ENCODE measurements at places on chromosomes 6 and 20. TPM values are rescaled to one million over a fixed set of nuclear protein-coding genes. Genes with fewer than 3 reads are reported as not detected.

Gene SCGN
- 1.7 TPM for total RNA-seq

Gene SSTR4
- not detected for total RNA-seq

Gene PDE7B
- 3.4 TPM for total RNA-seq

Gene DNAAF9
- total RNA-seq, result 51.9 TPM

DNA sequence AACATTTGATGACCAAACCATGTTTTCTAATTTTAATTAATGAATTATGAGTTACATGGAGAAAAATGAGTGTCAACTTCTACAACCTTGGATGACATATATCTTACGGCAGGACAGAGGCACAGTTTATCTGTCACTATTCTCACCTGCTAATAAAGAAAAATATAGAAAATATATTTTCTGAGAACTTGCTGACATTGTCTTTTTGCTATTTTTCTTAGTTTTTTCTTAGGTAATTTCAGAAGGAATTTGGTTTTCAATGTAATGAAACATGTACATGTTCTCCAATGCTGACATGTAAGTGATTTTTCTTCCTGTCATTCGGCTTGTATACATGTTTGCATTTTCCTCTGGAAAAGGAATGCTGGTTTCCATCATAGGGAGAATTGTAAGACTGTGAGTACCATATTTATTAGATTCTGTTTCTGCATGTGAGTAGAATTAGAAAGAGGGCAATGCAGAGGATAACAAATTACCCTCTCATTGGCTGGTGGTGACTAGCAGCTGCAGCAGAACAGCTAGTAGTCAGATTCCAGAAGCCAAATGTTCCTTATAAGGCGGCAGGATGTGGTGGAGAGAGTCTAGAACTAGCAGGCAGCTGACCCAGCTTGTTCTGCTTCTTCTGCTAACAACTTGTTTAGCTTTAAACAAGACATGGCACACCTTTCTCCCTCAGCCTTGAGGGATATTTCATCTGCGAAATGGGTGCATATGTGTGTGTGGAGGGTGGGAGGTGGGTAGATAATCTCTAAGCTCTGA, 132.8 kb upstream of the SPACA1 start:
- no peak for DNase-seq

GRCh38 chr20:31859266-31859997, 10.9 kb downstream of the DUSP15 start:
- DNase-seq, result no peak

DNA sequence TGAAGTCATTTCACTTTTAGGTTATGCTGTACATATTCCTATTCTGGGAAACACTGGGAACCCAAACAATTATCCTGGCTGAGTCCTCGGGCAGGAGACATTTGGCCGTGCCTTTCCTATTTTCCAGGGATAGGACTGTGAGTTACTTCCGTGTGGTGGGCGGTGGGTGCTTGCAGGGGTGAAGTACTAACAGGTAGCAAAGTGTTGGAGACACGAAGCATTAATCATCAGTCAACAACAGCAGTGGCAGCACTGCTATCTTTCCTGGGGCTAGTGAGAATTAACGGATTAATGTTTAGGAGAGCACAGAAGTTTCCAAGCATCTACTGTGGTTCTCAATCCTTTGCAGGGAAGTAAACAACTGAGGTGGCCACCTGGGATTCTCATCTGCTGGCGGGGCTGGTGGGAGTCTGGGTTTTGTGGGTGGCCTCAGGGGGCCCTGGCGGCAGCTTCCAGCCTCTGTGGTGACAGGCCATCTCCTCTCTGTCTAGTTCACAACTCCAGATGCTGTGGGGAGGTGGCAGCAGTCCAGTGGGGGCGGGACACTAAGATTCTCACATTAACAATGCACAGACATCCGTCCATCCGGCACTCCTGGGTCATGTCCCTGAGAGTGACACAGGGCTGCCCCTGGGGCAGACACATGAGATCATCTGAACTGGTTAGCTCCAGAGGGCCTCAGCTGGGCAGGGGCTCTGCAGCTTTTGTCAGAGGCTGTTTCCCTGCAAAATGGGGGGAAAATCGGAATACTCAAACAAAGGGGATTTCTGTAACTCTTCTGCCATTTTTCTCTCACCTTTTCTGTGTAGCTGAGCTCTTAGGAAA, 90.9 kb downstream of the GJA10 start:
- DNase-seq, result no peak

DNA sequence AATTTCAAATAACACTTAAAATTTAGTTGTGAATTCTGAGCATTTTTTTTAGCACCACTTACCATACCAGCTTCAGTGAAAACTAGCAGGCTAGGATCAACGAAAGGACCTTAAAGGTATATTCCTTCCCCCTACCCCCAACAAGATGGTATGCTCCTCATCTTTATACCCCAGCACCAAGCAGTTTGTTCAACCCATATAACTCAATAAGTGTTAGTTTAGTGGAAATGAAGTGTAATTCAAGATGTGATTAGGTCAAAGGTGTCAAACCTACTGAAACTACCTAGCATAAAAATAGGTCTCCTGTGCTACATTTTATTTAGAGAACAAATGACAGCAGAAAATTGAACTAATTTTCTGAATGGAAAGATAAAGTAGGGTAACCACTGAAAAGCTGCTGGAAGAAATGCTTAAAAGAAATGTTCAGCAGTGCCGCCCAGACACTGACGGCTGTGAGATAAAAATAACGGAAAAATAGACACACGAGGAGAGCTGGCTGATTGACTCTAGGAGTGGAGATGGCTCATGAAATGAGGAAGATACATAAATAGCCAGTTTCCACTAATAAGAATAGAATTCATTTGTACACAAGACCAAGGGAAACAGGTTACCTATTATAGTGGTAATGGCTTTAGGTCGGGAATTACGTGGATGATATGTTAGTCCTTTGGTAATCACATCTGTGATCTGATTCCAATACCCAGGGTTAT, 94.8 kb downstream of the IPCEF1 start:
- no peak for DNase-seq

DNA sequence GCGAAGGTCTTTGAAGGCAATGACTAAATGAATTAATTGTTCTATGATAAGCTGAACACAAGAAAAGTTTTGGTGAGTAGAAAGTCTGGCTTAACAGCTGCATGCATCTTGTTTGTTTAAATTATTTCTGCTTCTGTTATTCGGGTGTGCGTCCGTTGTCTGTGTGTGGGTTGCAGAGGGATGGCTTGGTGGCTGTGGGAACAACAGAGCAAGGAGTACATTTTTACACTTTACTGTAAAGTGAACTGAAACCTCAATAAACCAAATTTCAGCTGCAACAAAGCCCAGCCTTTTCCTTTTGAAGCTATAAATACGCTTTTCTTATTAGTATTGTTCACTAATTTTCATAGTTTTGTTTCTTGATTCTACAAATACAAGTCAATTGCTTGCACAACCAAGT, 3.5 kb upstream of the LAMP5 start:
- DNase-seq, result peak; percentile 87

GRCh38 chr6:92828788-92829187, 590.6 kb downstream of the EPHA7 start:
- DNase-seq, result no peak

DNA sequence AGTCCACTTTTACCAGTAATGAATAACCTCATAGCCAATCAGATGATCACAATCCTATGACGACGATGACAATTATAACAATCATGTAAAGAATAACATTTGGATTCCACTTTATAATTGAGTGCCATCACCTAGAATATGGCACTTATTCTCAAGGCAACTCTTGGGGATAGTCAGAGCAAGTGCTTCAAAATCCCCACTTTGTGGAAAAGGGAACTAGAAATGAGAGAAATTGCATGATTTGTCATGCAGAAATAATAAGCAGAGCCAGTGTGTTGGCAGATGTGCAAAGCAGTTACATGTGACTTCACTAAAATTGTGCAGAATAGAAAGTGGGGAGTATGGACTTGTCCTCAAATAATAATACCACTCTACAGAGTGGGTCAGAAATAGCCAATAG, 41.3 kb downstream of the FRK start:
- DNase-seq, result no peak

DNA sequence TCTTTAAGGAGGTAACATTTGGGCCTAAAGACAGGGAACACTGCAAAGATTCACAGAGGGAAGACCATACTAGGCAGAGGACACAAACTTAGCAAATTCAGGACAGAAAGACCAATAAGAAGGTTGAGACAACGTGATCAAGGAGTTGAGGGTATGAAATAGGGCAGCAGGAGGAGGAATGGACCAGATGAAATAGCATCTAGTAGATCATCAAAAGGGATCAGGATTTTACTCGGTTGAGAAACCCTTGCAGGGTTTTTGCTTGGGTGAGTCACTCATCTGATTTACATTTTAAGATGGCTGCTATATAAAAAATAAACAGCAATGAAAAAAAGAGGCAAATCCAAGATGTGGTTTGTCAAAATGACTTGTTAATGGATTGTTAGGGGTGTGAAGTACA, 4.7 kb downstream of the BCLAF1 start:
- no peak for DNase-seq

DNA sequence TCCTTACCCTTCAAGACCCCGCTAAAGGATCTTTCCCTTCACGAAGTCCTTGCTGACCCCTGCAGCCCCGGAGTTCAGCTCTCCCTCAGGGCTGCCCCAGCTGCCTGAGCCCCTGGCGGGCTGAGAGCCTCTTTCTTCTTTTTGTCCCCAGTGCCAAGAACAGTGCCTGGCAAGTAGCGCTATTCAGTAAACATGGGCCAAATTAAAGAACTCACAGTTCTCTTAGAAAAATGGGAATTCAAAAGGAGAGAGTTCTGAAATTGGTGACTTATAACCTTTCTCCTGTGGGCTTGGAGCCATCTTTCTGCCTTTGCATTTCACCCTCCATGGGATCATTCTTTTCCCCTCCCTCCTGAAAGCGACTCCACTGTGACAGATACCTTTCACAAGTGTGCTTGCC, 227.2 kb downstream of the TMEM242 start:
- no peak for DNase-seq

Data from esophagus muscularis mucosa (tissue), 4 donors.